ENCODE measurements at places on chromosomes 3 and 15.

GRCh38 chr3:44031387-44032380 lies 210.0 kb upstream of the TOPAZ1 start:
- DNase-seq: no peak

GRCh38 chr3:105610473-105610872 lies 243.8 kb downstream of the ALCAM start:
- no peak for DNase-seq

- no peak for DNase-seq
These were observed 141.1 kb downstream of the XXYLT1 start for GRCh38 chr3:195129644-195130492.

GRCh38 chr3:193896419-193896818 lies 239.5 kb upstream of the HES1 start:
- DNase-seq: no peak

- no peak for DNase-seq
These were observed 166.2 kb downstream of the LRTM1 start for GRCh38 chr3:54761637-54762036.
